CD4-positive, alpha-beta T cell treated with Interleukin-1 beta for 1 hour (primary cell): ENCODE measurements at places on chromosomes 16 and 17.

GRCh38 chr17:36829676-36830075, 107.6 kb upstream of the LHX1 start:
- no peak for DNase-seq

DNA sequence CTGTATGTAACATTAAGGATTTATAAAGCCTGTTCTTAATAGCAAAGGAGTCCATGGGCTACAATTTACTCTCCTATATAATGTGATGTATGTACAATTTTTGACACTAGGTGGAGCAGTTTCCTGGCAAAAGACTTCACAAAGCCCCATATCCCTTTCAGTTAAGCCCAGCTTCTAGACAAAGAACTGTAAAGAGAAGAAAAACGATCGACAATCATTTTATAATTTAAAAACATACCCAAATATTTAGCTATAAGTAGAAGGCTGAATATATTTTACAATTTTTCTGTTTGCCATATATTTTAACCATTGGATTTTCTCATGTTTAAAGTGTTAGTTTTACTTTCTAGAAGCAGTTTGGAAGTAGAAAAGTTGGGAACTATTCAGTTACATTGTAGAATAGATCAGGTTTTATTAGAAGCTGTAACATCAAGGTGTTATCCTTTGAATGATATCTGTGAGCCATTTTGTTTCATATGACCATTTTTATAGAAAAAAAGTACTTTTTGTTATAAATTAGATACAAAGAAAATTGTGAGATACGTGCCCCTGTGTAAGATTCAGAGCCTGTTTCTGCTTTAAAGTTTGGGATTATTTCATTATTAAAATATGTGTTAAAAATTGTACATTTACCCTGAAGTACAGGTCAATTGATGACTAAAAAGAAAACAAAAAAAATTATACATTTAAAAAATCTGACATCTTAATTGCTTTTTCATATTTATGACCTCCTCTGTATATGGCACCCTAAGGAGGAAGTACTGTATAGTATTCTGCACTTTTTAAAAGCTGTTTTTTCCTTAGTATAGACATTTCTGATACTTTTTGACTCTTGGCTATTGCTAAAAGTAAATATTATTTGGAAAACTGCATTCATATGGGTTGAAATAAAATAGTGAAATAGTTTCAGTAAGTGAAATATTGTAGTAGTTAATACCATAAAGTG, 46.3 kb downstream of the VMP1 start:
- DNase-seq: peak; percentile 86

DNA sequence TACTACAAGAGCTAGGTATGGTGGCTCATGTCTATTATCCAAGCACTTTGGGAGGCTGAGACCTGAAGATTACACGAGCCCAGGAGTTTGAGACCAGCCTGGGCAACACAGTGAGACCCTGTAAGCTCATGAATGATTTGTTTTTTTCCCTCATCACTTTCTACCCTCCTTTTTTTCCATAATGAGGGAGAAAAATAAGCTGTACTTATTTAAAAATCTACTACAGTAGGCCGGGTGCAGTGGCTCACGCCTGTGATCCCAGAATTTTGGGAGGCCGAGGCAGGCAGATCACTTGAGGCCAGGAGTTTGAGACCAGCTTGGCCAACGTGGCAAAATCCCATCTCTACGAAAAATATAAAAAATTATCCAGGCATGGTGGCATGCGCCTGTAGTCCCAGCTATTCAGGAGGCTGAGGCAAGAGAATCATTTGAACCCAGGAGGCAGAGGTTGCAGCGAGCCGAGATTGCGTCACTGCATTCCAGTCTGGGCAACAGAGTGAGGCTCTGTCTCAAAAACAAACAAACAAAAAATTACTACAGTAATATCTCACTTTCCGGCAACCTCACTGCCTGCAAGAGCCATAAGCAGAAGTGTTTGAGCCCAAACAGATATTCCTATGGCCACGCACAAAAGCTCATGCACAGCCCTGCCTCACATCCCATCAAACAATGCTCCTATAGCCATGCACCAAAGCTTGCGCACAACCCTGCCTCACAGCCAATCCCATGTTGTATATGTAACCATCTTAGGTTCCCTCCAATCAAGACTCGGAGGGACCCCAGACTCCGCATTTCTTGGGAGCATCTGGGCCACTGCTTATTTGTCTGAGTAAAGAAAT, 37.4 kb downstream of the TK2 start:
- DNase-seq: no peak

DNA sequence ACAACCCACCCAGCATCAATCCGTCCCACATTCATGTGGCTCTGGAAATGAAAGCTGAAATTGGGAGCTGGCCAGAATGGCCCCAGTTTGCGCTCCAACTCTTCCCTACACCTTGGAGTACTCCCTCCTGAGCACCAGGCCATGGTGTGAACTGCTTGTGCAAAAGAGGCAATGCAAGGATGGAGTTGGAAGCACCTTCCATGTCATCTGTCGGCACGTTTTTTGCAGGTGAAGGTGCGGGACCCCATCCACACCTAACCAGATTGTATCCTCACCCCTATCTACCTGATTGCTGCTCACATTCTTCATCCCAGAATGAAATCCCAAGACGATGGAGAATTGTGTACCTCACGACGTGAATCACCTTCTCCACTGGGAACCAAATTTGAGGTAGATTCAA, 136.6 kb upstream of the WSB1 start:
- no peak for DNase-seq

- DNase-seq: no peak
These were observed 465.0 kb upstream of the MAF start for GRCh38 chr16:80065541-80065940.

GRCh38 chr16:76276745-76277438, at the start of gene CNTNAP4:
TSS of gene CNTNAP4 (plus strand) at chr16:76277401. CDS start at chr16:76277663, 262 bp downstream.
- DNase-seq: no peak

DNA sequence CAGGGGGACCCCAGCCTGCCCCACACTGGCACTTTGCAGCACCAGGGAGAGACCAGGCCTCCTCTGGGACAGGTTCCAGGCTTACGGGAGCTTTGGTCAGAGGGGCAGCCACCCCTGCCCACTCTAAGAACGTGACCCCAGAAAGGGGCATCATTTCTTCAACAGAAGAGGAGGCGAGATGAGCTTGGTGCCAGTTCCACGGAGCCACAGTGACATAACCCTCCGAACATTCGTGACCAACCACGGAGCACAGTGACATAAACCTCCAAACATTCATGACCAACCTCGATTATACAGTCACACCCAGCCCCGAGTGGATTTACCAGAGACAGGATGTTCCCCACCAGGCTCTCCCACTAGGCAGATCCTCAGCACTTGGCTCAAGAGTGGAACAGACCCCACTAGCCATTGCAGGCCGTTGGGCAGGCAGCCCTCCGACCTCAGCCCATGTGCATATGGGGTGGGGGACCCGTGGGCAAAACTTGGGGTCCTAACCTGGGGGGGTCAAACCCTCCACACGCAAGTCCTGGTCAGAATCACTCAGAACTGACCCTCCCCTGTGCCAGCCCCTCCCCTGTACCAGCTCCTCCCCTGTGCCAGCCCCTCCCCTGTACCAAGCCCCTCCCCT, 112.9 kb downstream of the METRNL start:
- no peak for DNase-seq

- peak; percentile 60 for DNase-seq
These were observed 9.6 kb downstream of the LLGL2 start for GRCh38 chr17:75535119-75535537.

DNA sequence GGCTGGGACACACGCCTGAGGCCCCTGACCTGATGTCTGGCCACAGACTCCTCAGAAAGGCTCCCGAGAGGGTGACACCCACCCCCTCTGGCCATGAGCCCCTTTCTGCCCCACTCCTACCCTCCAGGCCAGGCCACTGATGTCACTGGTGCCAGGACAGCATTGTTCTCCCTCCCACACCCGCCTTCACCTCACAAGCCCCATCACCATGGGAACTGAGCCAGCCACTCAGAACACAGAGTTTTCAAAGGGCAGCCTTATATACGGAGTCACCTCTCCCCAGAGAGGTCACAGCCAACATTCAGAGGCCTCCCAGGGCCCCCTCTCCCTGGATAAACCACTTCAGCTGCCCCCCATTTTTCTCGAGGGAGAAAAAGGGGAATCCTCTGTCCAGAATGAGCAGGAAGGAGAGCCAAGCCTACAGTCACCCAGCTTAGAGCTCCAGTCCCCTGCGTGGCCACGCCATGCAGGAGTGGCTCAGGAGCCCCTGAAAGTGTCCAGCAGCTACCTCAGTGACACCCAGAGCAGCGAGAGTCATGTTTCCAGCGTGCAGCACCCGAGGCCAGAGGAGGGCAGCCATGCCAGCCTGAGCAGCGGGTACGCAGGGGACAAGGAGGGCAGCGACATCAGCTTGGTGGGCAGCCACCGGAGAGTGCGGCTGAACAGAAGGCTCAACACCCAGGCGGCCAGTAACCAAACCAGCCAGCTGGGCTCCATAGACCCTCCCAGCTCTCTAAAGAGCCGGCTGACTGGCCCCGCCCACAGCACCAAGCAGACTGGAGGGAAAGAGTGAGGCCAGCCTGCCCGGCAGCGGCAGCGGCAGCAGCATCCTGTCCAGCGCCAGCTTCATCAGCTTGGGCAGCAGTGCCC, at the start of gene C16orf82:
Gene C16orf82, plus strand, starts transcription at position 260 of the 870 bp plus-strand sequence.
- no peak for DNase-seq

GRCh38 chr17:76635039-76635438, 8.5 kb downstream of the ST6GALNAC1 start:
- no peak for DNase-seq

DNA sequence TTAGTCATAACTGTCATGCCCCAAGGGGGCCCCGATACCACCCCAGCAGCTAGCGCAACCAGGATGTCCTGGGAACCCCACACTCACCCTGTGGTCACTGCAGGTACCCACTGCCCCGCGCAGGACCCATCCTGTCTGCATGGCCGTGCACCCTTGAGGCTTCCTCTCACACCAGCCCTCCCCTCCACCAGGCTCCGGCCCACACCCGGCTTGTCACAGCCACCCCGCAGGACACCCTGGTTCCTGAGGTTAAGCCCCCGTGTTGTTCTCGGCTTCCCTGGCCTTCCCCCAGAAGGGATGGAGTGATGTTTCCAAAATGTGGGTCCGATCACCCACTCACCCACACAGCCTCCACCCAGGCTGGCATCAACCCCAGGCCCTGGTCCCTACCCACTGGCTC, 7.5 kb downstream of the DNASE1L2 start:
- DNase-seq: no peak

DNA sequence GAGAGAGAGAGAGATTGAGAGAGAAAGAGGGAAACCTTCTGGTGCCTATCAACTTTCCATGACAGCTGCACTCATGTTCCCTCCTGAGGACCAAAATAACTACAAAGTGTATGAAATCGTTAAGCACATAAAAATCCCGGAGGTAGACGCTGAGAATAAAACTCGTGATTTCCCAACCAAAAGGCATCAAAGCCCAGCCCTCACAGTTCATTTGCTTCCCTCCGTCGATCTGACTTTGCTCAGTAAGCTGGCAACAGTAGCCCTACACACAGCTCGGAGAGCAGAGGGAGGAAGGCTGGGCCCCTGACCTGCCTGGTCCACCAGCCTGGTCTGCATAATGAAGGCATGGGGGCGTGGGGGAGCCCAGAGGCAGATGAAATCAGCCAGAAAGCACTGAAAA, 273.9 kb upstream of the ZFHX3 start:
- DNase-seq: no peak

DNA sequence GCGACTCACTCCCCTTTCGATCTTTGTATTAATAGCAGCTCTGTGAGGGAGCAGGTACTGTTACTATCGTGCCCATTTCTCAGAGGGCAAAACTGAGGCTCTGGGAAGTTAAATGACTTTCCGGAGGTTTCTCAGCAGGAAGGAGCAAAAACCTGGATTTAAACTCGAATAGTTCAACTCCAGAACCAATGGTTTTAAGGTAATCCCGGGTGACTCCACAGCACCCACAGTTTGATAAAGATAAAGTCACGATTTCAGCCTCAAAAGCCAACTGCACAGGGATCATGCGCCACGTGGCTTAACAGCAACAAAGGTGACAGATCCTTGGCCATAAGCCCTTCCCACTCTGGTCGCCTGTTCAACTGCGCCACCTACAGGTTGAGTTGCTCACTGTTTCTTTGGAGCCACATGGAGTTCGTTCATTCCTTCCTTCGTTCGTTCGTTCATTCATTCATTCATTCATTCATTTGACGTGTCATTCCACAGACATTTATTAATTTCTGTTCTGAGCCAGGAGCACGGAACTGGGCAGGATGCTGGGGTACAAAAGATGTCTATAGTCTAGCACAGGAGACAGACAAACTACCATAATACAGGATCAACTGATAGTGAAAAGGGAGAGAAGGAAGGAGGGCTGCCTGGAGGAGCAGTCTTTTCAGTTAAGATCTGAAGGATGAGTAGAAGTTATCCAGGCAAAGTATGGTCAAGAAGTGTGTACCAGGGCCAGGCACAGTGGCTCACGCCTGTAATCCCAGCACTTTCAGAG, 134.8 kb downstream of the HS3ST2 start:
- peak; percentile 31 for DNase-seq

DNA sequence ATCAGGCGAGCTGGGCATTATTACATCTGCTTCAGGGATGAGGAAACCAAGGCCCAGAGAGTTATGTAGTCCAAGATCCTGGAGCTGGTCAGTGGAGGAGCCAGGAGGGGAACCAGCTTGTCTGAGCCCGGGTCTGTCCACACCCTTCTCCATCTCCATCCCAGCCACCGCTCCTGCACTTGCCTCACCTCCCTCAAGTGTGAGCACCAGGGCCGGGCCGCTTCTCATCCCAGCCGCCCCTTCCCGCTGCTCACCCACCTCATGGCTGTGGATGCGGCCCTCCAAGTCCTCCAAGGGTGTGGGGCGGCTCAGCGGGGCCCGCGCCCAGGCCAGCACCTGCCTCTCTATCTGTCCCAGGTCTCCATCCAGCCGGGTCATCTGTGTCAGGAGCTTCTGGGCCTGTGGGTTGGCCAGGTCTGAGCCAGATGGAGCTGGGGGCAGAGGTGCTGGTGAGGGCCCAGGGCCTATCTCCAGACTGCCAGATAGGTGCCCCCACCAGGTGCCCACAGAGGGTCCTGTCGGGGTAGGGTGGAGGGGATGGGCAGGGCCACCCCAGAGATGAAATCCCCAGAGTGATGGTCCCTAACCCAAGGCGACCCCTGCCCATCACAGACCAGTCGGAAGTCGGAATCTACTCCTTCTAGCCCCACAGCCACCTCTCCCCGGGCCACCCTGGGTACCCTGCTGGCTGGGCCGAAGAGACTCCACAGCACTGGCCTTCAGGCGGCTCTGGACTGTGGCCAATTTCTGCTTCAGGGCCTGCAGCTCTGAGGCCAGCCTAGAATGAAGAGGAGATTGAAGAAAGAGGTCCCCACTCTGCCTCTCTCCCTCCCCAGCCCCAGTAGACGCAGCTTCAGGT, 9.4 kb downstream of the EVPL start:
- DNase-seq: no peak
